ENCODE measurements at places on chromosomes 6 and 20. TPM values are rescaled to one million over a fixed set of nuclear protein-coding genes. Genes with fewer than 3 reads are reported as not detected.

OLIG3 gene
- total RNA-seq = 75.1 TPM

GRCh38 chr6:125356884-125357283 lies 55.1 kb upstream of the HDDC2 start:
- DNase-seq = no peak

DNA sequence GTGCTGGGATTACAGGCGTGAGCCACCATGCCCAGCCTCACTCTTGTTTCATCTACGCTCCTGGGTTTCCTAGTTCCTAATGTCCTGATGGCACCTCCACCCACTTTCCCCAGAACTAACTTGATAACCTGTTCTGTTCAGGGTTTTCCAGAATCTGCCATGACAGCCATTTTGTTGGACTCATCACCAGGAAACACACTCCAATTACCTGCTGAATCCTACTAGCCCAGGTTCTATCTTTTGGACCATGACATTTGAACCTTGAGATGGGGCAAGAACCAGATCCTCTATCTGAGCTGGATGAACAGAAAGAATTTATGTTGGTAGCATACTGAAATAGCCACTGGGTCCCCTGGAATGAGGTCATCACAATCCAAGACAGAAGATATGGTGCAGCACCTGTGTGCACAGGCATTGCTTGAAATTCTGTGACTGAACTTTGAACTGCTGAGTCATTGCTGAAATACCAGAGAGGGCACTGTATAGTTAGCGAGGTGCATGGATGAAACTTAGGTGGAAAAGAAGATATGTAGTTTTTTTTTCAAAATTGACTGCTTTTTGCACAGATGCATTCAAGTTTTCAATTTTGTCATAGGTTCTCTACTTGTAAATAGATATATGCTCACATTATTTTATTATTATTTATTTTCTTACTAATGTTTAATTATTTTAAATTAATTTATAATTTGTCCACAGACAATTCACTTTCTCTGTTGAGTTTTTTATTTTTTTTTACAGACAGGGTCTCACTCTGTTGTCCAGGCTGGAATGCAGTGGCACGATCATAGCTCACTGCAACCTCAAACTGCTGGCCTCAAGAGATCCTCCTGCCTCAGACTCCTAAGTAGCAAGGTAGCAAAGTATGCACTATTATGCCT lies 42.8 kb upstream of the TASP1 start:
- no peak for DNase-seq

CDSN gene
- total RNA-seq = not detected

DNA sequence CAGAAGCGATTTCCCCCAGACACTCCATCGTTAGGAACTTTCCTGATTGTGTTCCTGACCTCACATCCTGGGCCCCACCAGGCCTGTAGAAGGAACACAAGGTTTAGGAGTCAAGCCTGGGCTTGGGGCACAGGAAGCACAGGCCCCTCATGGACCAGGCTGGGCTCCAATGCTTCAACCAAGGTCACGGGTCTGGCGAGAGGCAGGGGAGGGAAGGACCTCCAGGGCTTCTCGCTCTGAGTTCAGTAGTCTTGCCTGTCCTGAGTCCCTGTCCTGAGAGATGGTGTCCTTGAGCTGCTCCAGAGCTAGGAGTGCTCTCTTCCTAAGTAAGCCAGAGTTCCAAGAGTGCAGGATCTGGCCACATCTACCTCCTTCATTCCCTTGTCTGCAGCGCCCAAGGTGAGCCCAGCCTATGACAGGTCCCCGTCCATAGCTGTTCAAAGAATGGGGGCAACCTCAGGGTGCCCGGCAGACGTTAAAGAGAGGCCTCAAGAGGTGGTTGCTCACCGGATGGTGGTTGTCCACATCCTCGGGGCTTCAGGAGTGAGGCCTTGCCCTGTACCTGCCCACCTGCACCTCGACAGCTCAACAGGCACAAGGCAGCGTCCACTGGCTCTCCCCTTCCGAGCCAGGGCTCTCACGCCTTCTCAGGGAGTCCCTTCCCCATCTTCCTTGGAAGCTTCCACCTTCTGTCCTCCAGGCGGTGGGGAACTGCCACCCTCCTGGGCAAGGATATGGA lies 1.6 kb upstream of the TUBB1 start:
- DNase-seq = peak; percentile 4

ASCC3 gene
- total RNA-seq = 49.6 TPM

DNA sequence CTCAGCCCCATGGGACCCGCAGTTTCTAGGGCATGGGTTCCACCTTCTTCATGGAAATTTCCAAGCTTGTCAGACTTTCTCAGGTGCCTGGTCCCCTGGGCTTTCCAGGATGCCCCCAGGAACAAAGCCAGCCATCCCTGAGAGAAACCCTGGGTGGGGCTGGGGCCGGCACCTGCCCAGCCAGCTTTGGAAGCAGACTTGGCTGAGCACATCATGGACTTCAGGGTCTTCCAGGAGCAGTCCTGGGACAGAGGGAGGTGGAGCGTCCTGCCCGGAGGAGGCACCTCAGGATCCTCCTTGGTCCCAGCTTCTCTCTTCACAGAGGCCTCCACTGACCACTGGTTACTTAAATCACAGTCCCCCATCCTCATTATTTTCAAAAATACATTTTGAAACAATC lies 13.5 kb downstream of the MYT1 start:
- no peak for DNase-seq

- no peak for DNase-seq
These were observed 88.2 kb downstream of the HIVEP2 start for GRCh38 chr6:142856624-142857232.

DNA sequence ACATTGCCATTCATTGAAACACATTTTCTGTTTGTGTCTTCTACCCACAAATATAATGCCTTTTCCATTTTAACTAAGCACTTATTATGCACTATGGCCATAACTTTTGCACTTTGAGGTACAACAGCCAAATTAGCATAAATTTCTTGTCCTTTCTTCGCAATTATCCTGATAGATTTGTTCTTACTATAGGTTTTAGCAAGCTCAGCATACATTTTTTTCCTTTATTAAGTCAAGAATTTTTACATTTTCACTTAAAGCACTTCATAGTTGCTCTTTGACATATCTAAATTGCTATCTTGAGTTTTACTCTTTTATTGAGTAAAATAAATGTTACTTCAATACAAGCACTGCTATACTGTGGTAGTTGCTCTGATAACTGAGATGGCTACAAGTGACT lies 5.8 kb downstream of the DEFB114 start:
- DNase-seq = no peak
